ENCODE measurements at places on chromosomes 1 and 21. TPM values are rescaled to one million over a fixed set of nuclear protein-coding genes. Genes with fewer than 3 reads are reported as not detected.

The SLAMF8 gene
- 4.4 TPM for total RNA-seq

The DRAM2 gene
- 44.6 TPM for total RNA-seq

The PIK3CD gene
- 4.4 TPM for total RNA-seq

GRCh38 chr1:39540504-39541031, 36.0 kb downstream of the PABPC4 start:
- DNase-seq = peak; percentile 82

DNA sequence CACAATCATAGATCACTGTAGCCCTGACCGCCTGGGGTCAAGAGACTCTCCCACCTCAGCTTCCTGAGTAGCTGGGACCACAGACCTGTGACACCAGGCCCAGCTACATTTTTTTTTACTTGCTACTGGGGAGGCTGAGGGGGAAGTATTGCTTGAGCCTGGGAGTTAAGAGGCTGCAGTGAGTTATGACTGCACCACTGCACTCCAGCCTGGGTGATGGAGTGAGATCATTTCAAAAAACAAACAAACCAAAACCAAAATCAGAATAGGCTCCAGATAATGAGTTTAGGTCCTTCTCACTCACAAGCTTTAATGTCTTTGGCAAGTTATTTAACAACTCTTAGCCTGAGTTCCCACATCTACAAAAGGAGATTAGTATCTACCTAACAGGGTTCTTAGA, 22.8 kb downstream of the WDR26 start:
- no peak for DNase-seq

- no peak for DNase-seq
Observed at GRCh38 chr1:232238009-232238408, 391.9 kb downstream of the SIPA1L2 start.

The IPO9 gene
- total RNA-seq = 25.8 TPM

GRCh38 chr1:198649232-198649967, 10.6 kb downstream of the PTPRC start:
- DNase-seq = no peak

DNA sequence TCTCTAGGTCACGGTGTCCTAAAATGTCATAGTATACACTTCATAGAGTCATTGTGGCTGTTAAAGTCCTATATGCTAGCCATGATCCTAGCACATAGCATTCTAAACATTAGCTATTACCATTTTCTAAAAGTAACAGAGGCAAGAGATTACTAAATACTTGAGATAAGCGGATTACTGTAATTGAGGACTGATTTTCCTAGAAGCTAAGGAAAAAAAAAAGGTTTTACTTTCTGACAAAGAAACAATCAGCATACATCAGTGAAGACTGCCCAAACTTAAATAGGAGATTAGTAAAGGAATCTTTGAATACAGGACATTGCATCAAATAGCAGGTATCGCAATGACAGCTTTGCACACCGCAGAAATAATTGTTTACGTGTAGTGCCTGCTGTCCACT, 91.3 kb upstream of the HNRNPU start:
- DNase-seq = no peak

GRCh38 chr1:236016083-236016482, 48.8 kb downstream of the NID1 start:
- DNase-seq = peak; percentile 62

The CRNN gene
- not detected for total RNA-seq

DNA sequence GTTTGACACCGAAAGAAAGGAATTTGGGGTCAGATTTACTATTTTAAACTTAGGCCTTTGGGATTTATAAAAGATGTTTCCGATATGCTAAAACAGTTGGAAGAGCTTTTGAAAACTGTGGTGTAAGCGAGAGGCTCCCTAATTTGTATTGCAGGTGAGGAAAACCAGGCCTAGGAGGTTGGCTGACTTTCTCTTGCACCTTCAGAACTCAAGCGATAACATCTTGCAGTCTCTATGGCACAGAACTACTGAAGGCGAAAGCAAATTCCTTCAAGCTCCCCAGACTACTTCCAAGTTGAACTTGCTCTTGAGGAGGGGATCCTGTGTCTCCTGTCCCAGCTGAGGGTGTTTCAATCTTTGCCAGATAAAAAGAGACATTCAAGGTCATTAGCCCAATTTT, 685.7 kb downstream of the ADGRL2 start:
- DNase-seq = no peak

DNA sequence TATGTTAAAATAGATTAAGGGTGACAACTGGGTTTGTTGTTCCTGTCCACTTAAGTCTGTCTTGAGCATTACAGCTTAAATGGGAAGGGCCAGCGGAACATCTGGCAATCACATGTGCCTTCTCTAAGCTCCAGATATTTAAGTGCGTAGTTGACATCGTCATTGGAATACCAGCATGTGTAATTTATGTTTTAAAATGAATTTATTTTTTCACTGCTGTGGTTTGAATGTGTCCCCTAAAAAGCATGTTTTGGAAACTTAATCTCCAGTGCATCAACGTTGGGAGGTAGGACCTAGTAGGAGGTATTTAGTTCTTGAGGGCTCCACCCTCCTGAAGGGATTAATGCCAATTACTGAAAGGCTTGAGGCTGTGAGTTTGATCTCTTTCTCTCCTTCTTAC, 13.4 kb downstream of the ZCCHC17 start:
- no peak for DNase-seq

GRCh38 chr1:19034721-19035120, 78.2 kb upstream of the IFFO2 start:
- DNase-seq = no peak

DNA sequence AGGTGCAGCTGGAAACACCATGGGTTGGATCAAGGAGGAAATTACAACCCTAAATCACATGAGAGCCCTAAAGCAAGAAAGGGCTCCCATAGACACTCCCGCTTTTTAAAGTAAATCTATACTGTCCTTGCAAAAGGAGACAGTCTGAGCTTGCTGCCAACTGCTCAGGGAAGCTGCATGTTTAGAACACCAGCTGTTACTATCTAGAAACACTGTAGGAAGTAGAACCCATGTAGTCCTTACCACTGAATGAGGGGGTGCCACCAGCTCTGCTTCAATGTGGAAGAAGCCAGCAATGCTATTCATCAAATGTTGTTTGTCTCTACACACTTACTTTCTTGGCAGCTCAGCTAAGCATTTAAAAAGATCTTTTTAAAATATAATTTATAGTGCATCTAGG, 79.8 kb downstream of the PIGK start:
- no peak for DNase-seq

Data from left cardiac atrium (tissue), 4 donors.